ENCODE measurements at places on chromosomes 3 and 15.

DNA sequence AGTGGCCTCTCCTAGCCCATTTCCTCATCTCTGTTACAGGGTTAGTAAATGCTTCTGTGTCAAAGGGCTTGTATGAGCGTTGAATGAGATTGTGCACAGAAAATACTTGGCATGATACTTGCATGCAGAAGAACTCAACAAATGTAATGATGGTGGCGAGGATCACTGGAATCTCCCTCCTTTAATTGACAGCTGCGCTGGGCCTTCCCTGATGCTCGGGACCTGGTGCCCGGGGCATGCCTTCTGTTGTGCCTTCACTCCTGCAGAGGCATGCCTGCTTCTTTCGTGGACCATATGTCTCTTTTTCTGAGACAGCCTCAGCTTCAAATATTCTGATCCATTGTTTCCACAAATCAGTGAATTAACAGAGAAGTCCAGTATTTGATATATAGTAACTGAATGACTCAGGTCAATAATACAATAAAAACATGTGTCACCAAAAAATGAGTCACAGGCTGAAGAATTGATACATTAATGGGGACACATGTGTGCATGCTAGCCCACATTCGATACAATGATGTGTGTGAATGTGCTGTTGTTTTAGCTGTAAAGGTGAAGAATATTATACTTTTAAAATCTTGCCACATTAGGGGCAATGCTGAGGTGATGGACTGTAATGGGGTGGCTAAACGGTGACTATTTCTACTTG lies 243.3 kb upstream of the TBL1XR1 start:
- no peak for DNase-seq

DNA sequence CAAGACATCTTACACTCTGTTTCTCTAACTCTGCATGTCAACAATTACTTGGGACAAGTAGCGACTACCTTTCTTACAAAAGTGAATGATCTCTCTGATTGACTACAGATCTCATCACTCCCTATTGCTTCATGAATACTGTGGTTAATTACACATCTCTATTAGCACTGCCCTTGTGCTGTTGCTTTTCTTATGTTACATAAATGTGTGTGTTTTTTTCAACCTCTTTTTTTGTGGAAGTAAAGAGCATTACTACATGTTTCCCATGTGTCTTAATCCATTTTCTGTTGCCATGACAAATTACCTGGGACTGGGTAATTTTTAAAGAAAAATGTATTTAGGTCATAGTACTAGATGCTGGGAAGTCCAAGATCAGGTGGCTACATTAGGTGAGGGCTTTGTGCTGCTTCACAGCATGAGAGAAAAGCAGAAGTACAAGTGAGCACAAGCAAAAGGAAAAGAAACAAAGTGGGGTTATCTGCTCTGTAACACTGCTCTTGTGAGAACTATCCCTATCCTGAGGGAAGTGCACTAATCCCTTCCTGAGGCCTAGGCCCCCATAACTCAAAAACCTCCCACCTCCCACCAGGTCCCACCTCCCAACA lies 298.2 kb upstream of the SATB1 start:
- DNase-seq: no peak

GRCh38 chr3:18556503-18557135 lies 131.5 kb upstream of the SATB1 start:
- DNase-seq: no peak

- no peak for DNase-seq
These were observed 549.2 kb upstream of the TBL1XR1 start for GRCh38 chr3:177746337-177746933.

Data from activated naive CD4-positive, alpha-beta T cell (primary cell).